Colonic mucosa (tissue), 4 donors: ENCODE measurements at places on chromosomes 7 and 10. TPM values are rescaled to one million over a fixed set of nuclear protein-coding genes. Genes with fewer than 3 reads are reported as not detected.

- H3K27ac ChIP-seq: no peak overlapping the region
- H3K4me3 ChIP-seq: no peak overlapping the region
- no peak for DNase-seq
- H3K27me3 ChIP-seq: no peaks in the 10 kb centered on the region
- H3K36me3 ChIP-seq: no peaks in the 10 kb centered on the region
Observed at GRCh38 chr7:111264111-111264868, 173.4 kb downstream of the LRRN3 start.

- no peaks in the 10 kb centered on the region for H3K4me1 ChIP-seq
- H3K4me3 ChIP-seq: no peak overlapping the region
- no peak for DNase-seq
Observed at GRCh38 chr7:27079234-27079975, 16.4 kb downstream of the HOXA1 start.

DNA sequence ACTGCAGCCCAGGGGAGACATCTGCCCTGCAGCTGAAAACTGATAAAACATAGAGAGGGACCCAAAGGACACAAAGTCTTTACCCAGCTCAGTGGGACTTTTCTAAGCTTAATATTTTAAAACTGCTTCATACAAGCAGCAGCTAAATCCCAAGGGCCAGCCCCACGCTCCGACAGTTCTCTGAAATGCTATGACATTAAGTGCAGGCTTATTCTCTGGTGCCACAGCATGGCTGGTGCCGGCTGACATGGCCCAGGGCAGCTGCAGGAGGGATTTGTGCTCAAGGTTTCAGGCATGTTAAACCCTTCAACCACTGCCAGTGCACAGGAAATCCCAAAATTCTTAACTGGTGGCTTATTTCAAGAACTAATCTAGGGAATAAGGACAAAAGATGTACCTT, 170.9 kb downstream of the PARD3 start:
- H3K27me3 ChIP-seq: no peaks in the 10 kb centered on the region
- DNase-seq: no peak
- H3K4me1 ChIP-seq: no peaks in the 10 kb centered on the region
- no peak overlapping the region for H3K27ac ChIP-seq
- no peak overlapping the region for H3K4me3 ChIP-seq

DNA sequence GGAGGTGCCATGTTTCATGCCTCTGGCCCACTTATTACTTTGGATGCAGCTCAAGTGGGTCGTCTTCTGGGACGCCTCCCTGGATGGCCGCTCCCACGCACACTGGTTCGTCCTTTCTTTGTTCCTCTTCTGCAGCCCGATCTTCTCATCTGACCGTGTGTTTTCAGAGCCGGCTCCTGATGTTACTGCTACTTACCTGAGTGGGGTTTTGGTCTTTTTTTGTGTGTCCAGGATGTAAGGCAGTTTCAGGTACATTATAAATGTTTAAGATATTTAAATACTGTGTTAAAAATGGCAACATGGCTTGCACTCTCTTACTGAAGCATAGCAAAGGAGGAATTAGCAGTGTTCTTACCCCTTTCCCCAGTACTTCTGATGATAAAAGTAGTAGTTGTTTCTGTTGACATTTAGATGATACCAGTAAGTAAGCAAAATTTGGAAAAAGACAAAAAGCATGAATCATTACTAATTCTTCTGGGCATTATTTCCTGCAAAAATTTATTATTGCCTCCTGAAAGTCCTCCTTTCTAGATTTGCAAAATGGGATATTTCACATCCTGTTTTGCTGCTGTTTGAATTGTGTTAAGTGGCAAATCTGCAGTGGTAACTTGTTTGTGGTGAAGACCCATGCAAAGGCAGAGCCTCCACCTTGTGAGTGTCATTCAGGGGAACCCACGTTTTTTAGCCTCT, 59.4 kb downstream of the SHH start:
- H3K4me1 ChIP-seq: no peaks in the 10 kb centered on the region
- H3K27me3 ChIP-seq: no peaks in the 10 kb centered on the region

- H3K36me3 ChIP-seq: no peaks in the 10 kb centered on the region
- H3K27me3 ChIP-seq: no peaks in the 10 kb centered on the region
- no peak overlapping the region for H3K27ac ChIP-seq
- no peak for DNase-seq
- no peaks in the 10 kb centered on the region for H3K4me1 ChIP-seq
- H3K4me3 ChIP-seq: no peak overlapping the region
Observed at GRCh38 chr10:15460661-15461060, 89.6 kb upstream of the FAM171A1 start.

DNA sequence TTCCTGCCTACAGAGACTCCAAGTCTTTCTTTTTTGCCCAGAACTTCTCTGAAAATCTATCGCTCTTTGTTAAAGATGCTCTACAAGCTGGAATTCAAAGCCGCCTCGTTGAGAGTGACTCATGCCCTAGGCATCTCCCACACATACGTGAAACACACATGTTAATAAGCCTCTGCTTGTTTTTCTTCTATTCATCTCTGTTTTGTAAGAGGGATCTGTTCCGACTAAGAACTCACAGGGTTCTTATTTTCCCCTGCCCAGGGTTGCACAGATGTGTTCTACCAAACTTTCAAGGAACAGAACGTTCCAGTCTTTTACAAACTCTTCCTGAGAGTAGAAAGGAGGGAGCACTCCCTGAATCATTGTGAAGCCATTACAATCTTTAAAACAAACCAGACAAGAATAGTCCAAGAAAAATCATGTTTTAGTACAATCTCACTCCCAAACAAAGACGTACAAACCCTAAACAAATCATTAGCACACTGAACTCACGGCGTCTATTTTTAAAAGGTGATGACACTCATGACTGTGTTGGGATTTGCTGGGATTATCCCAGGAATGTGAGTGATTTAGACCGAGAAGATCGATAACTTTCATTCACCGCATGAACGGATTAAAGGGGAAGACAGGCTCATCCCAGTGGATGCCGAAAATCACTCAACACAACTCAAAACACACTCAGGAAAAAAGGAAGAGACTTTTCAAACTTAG, 55.3 kb upstream of the INPP5A start:
- no peaks in the 10 kb centered on the region for H3K4me1 ChIP-seq
- no peak for DNase-seq
- H3K27ac ChIP-seq: no peak overlapping the region
- H3K27me3 ChIP-seq: no peaks in the 10 kb centered on the region

WNT8B gene
- not detected for total RNA-seq

OR2A7 gene
- total RNA-seq: 13.1 TPM

OPN1SW gene
- not detected for total RNA-seq

CDH23 gene
- 1.4 TPM for total RNA-seq

RNF32 gene
- total RNA-seq: 2.0 TPM

CCL24 gene
- total RNA-seq: 15.7 TPM

ARMC3 gene
- total RNA-seq: not detected

PMS2 gene
- 9.3 TPM for total RNA-seq

NYAP1 gene
- 0.69 TPM for total RNA-seq

ADRB1 gene
- 0.59 TPM for total RNA-seq

AKR1B15 gene
- total RNA-seq: 6.5 TPM
